ENCODE measurements at places on chromosomes 2 and 18.

GRCh38 chr18:48312066-48312465, 97.1 kb downstream of the ZBTB7C start:
- DNase-seq: no peak

- no peak for DNase-seq
These were observed 2.6 kb downstream of the HAAO start for GRCh38 chr2:42789751-42790150.

GRCh38 chr2:211367711-211368110, 811.3 kb downstream of the CPS1 start:
- DNase-seq: no peak

- no peak for DNase-seq
These were observed 95.5 kb downstream of the LTBP1 start for GRCh38 chr2:33042265-33042664.

DNA sequence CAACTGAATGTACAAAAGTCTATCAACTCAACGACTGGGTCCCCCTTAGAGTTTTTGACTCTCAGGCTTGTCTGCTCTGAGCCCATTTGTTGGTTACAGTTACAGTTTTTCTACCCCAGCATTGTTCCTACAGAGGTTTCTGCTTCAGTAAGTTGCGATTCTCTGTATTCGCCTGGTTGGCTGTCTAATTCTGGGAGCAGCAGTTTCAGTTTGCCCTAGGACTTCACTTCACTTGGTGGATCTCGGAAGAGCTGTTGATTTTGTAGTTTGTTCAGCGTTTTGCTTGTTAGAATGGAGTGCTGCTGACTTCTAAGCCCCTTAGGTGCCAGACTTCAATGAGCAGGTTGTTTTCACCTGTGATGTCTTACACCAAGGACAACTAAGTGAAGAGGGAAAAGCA, 296.5 kb upstream of the EPAS1 start:
- DNase-seq: no peak

GRCh38 chr2:88955607-88956006, 264.1 kb downstream of the RPIA start:
- no peak for DNase-seq
